ENCODE measurements at places on chromosomes 5 and 9. TPM values are rescaled to one million over a fixed set of nuclear protein-coding genes. Genes with fewer than 3 reads are reported as not detected.

- DNase-seq, result no peak
- no peaks in the 10 kb centered on the region for H3K4me1 ChIP-seq
- H3K27me3 ChIP-seq, result no peaks in the 10 kb centered on the region
- H3K27ac ChIP-seq, result no peak overlapping the region
- no peaks in the 10 kb centered on the region for H3K36me3 ChIP-seq
Measured at GRCh38 chr5:35145691-35146317, 84.5 kb downstream of the PRLR start.

DNA sequence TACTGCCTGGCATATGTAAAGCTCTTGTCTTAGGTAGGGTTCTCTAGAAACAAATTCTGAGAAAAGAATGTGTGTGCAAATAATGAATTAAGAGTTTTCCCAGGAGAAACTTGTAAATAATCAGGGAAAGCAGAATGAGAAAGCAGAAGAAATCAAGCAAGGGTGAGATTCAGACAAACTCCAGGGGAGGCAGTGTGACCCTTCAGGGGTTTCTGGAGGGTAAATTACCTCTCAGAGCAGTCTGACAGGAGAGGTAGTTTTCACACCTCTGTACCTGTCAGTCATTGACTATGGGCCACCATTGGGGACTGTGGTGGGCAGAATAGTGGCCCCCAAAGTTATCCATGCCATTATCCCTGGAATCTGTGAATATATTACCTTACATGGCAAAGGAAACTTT lies 124.6 kb downstream of the KCTD16 start:
- no peak for DNase-seq
- no peaks in the 10 kb centered on the region for H3K36me3 ChIP-seq
- H3K27ac ChIP-seq, result no peak overlapping the region
- no peaks in the 10 kb centered on the region for H3K4me1 ChIP-seq

PCDHGA7 gene
- total RNA-seq, result 4.3 TPM

C5 gene
- total RNA-seq, result 5.4 TPM
